Breast epithelium (tissue), 4 donors: ENCODE measurements at places on chromosomes 7 and 10.

DNA sequence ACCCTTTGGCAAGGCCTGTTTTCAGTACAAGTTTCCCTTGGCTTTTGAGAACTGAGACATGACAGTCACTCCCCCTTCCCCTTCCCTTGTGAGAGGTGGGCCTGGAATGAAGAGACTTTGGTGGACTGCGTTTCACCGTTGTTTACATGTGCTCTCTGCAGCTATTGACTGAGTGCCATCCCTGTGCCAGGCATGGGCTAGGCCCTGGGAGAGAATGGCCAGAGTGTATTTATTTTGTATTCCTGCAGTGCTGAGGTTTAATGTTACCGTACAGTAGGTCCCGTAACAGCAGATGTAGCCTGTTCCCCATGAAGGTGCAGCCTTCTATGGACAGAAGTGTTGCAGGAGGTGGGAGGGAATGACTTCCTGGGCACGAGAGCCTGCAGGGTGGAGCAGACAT, 50.0 kb downstream of the TACR2 start:
- DNase-seq: no peak

- DNase-seq: no peak
These were observed 171.1 kb downstream of the GRM3 start for GRCh38 chr7:86814661-86815379.

DNA sequence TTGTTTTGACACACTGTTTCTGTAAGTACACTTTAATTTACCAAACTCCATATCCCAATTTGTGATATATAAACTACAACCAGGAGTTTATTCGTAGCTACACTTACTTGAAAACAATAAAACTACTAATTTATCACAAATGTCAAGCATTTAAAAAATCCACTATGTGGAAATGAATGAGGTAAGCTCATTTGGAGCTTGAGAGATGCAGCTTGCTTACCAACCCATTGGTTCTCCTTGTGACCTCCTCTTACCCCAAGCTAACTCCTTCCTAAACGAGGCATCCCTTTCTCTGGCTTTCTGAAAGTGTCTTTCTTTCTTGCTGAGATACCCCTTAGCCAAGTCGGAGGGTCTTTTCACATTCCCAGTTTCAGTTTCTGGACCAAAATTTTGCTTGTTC, 2.5 kb downstream of the OR6V1 start:
- DNase-seq: no peak

- DNase-seq: no peak
These were observed 19.2 kb downstream of the TNRC18 start for GRCh38 chr7:5404421-5404826.

GRCh38 chr10:114519756-114520293, 115.5 kb upstream of the AFAP1L2 start:
- no peak for DNase-seq

DNA sequence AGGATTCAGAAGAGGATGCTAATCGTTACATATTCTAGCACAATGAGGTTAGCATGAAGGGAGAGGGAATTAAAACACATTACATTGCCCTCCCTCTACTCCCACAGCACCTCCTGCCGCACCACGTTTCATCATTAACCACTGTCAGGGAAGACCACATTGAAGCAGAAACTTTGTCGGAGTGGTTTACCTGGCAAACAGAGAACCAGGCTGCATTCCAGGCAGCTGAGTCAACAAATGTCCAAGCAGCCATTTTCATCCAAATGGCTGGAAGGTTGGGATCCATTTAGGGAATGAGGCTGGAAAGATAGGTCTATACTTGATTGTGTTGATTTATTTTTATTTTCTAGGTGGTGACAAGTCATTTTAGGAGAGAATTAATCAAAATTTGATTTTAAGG, 273.6 kb downstream of the DYNC1I1 start:
- DNase-seq: no peak

GRCh38 chr7:85749696-85750453, 563.0 kb upstream of the SEMA3D start:
- DNase-seq: no peak

- DNase-seq: no peak
These were observed 161.5 kb upstream of the SH2B2 start for GRCh38 chr7:102125127-102125596.

DNA sequence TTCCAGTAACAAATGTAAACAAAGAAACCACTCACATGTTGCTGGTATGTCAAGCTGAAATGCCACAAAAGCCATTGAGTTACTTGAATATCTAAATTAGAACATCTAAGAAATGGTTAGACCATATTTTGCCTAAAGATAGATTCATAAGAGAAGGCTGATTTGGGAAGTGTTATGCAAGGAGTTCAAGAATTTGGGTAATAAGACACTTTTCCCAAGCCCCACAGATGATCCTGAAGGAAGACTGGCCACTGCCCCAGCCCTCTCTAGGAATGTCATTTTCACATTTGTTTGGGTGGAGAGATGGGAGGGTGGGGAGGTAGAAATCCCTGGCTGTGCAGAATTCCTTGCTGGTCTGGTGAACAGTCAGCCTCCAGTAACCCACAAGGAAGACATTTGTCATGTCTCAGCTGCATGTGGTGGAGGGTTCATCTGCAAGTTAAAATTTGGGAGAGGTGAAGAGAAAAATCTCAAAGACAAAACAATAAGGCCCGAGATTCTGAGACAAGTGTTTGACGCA, 427.2 kb upstream of the KLF6 start:
- no peak for DNase-seq

- DNase-seq: no peak
These were observed 35.1 kb downstream of the PDGFA start for GRCh38 chr7:484356-485101.

DNA sequence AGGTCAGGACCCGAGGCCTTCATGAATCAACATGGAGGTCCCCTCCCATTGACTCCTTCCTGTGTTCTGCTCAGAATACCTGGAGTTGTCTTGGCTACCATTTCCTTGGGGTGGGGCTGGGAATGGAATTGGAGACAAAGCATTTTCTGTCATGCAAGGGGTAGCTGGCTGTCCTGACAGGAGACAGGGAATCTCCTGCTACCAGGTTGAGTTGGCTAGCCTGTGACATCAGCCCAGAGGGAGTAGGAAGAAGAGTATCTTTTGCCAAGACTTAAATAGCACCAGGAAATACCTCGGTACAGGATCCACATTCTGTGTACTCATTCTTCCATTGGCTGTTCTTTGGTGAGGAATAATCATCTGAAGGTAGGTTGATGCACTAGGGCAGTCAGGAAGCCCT, 4.9 kb downstream of the ZDHHC16 start:
- DNase-seq: no peak

- no peak for DNase-seq
These were observed 107.2 kb upstream of the RELN start for GRCh38 chr7:104096683-104097082.

DNA sequence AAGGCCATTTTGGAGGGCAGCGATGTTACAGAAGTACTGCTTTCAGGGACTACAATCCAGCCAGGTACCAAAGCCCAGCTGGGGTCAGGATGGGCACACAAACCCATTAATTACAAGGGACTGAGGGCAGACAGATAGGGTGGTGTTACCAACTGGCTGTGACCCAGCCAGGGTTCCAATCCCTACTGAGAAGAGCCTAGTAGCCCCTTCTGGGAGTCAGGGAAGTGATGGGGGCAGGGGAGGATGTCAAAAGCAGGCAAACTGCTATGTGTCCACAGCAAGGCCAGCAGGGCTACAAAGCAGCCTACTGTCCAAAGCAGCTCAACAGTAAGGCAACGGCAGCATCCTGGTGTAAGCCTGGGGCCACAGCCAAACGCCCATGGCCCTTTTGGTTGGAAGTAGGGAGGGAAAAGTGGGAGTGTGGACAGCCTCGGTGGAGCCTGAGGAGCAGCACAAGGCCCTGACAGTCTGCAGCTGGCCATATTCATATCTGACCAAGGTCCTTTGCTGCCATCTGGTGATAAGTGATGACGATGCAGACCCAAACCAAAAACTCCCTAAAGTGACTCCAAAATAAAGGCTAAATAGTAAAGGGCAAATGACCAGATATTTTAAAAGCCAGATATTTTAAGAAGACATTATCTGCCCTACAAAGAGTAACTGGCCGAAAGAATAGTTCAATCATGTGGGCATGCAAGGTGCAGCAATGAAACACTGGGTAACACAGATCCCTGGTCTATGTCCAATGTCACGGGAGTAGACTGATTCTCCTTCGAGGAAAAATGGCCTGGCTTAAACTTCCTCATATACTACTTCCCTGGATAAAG, 56.9 kb downstream of the XPNPEP1 start:
- no peak for DNase-seq

DNA sequence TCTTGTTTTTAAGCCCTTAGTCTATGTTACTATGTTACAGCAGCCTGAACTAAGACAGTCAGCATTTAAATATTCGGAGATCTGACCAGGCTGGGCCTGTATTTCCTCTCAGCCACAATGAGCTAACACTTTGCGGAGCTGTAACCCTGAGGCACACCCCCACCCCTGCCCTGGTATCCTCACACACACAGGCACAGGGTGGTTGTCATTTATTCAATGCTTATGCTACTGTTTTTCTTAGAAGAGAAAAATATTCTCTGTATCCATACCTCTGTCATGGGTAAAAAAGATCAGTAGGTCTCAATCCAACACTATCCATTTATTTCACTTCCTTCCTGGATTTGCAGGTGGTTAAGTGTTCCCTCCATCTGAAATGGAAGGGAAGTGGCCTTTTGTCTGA, 80.3 kb upstream of the TRIL start:
- DNase-seq: no peak

GRCh38 chr10:104122225-104123107, 495 bp downstream of the SFR1 start:
- no peak for DNase-seq

DNA sequence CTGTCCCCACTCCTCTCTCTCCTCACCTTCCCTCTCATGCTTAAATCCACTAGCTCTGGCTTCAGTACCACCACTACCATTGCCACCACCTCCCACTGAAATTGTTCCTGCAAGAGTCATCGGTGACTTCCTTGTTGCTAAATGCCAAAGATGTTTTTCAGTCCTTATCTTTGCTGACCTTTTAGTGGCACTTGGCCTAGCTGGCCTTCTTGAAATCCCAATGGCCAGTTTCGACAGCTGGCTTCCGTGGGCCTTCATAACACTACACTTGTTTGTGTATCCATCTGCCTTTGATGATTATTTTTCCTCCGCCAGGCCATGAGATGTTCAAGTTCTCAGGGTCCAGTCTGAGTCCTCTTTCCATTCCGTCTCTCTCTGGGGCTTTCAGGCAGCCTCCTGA, 118.2 kb upstream of the NANOS1 start:
- DNase-seq: no peak

GRCh38 chr7:67432536-67433234, 436.1 kb downstream of the TYW1 start:
- DNase-seq: no peak

- DNase-seq: no peak
These were observed 586.6 kb downstream of the PTPRN2 start for GRCh38 chr7:158001003-158001402.
